ENCODE measurements at places on chromosomes 11 and 22. TPM values are rescaled to one million over a fixed set of nuclear protein-coding genes. Genes with fewer than 3 reads are reported as not detected.

The RAG2 gene
- total RNA-seq, result not detected

The EIF3M gene
- 365 TPM for total RNA-seq

The P2RY6 gene
- 0.38 TPM for total RNA-seq

The HBG1 gene
- not detected for total RNA-seq

The IL10RA gene
- 31.3 TPM for total RNA-seq
